Esophagus squamous epithelium (tissue), 5 donors: ENCODE measurements at places on chromosomes 7 and 10.

- no peak for DNase-seq
These were observed 21.1 kb downstream of the MKRN1 start for GRCh38 chr7:140458201-140458600.

- no peak for DNase-seq
These were observed 258.0 kb downstream of the GFRA1 start for GRCh38 chr10:116014871-116015582.

GRCh38 chr10:132366006-132366405 lies 31.0 kb upstream of the PWWP2B start:
- DNase-seq, result no peak

DNA sequence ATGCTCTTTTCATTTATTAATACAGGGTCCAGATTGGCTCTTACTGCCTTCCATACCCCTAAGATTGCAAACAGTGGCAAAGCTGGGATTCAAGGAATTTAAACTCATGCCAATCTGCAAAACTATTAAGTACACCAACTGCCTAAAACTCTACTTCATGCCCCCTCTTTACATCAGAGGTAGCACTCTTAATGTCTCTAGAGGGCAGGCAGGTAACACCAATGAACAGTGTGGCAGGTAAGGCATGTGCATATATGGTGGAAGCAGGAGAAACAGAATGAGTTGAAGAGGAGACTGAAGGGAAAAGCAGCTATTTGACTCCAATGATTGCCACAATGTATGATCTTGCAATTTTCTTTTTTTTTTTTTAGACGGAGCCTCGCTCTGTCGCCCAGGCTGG lies 156.7 kb downstream of the BTAF1 start:
- DNase-seq, result no peak

- no peak for DNase-seq
These were observed 223.8 kb upstream of the CCDC6 start for GRCh38 chr10:60130130-60130579.

- DNase-seq, result no peak
These were observed 158.0 kb upstream of the RHEB start for GRCh38 chr7:151677581-151678226.

GRCh38 chr10:99621454-99622251 lies 1.4 kb upstream of the SLC25A28 start:
- DNase-seq, result no peak

GRCh38 chr7:13848681-13849131 lies 140.8 kb downstream of the ETV1 start:
- DNase-seq, result no peak
